ENCODE measurements at places on chromosomes 2 and 18.

GRCh38 chr18:33833842-33834241 is 255.8 kb downstream of the ASXL3 start:
- DNase-seq: no peak

DNA sequence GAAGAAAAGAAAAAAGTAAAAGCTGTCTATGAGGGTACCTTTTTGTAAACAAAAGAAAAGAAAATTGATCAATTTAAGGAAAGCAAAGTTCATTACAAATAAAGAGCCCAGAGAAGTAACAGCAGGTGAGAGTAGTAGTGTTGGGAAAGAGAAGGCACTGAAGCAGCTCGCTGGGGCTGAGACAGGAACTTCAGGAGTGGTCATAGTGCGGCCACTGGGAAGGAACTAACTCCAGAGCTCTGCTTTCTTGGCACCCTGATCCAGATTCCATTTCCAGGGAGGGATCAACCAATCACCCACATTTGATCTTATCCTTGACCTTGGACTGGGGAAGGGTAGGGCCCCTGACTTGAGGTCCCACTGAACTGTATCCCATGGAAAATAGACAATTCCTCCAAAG is 617.6 kb downstream of the CPS1 start:
- DNase-seq: no peak

DNA sequence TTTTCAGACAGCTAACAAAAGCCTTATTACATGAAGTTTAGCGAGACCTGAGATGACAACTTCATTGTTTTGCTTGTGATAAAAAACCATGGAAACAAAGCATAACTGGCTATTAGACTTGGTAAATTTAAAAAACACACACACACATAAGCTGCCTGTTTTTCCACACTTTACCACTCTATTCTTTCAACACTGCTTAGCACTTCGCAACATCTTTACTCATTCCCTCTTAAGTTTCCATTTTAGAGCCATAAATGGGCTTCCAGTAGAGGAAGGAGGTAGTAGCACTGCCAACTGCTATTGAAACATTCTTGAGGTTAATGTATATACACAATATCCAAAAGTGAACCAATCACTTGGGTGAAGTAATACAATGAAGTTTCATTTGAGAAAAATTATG is 54.1 kb downstream of the BAZ2B start:
- no peak for DNase-seq

GRCh38 chr2:11571170-11571569 is 37.3 kb downstream of the GREB1 start:
- DNase-seq: no peak

- no peak for DNase-seq
Observed at GRCh38 chr2:187478719-187479118, 30.7 kb upstream of the CALCRL start.

- no peak for DNase-seq
Observed at GRCh38 chr2:215377283-215377682, 58.6 kb downstream of the FN1 start.

GRCh38 chr2:181648478-181649155 is 8.3 kb downstream of the CERKL start:
- DNase-seq: no peak

DNA sequence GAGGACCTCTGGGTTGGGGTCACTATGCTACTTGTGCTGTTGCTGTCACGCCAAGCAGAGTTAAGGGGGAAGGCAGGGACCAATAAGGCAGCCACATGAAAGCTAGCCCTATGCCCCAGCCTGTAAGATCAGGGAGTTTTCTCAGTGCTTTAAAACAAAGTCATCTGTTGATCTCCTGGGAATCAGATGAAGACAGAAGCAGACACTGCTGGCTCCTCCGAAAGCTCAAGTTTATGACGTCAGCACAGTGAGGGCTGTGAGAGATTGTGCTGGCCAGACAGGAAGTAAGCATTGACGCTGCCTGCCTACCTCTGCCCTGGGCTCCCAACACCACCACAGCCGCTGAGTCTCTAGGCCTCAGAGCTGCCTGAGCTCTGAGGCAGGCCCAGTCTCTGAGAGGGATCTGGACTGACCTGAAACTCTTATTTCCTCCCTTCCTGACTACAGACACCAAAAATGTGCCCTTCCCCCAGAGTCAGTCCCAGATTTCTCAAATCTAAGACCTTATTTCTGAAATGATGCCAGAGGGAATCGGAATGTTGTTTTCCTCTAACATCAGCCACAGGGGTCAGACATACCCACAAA is 118.1 kb upstream of the EPAS1 start:
- peak; percentile 19 for DNase-seq

GRCh38 chr18:60898111-60898510 is 435.1 kb upstream of the CDH20 start:
- no peak for DNase-seq

- no peak for DNase-seq
Observed at GRCh38 chr2:205405194-205405593, 277.1 kb upstream of the NRP2 start.

DNA sequence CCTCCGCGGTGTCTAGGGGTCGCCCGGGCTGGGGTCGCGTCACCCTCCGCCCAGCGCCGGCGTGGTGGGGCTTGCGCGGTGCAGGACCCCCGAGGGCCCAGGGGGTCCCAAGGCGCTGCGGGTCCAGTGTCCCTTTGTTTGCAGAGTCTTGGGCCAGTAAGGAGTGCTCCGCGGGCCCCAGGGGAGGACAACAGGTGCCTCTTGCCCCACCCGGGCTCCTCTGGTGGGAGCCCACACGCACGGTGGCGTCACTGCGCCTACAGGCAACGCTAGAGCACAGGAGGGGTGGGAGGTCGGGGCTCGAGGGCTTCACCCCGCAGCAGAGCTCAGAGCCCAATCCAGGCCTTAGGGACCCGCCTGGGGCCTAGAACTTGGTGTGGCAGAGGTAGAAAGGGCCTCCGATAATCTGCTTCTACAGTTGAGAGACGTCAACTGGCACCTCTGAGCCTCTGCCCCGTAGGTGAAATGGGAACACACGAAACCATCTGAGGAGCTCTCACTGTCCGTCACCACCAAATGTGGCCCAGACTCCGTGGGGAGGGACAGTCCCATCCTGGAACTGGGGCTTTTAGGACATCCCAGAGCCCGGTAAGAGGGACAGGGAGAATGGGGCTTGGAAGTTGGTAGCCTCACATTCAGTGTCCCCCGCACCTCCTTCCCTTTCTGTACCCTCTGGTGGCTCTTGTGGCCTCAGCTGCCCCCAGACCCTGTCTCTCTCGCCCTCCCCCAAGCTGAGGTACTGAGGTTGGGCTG is 1.4 kb downstream of the ARID5A start:
- DNase-seq: peak; percentile 58

DNA sequence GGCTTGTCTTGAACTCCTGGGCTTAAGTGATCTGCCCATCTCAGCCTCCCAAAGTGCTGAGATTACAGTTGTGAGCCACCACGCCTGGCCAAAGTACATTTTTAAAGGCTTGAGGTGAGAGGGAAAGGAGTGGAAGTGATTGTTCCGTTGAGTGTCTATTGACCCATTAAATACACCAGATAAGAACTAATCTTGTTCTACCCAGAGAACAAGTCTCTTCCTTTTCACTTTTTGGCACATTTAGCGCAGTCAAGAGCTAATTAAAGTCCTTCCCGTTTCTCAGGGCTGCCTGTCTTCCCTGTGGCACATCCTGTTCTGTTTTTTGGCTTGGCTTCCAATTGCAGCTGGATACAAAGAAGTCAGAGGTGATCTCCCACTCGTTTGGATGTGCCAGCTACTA is 172.3 kb downstream of the ALPK2 start:
- DNase-seq: no peak

DNA sequence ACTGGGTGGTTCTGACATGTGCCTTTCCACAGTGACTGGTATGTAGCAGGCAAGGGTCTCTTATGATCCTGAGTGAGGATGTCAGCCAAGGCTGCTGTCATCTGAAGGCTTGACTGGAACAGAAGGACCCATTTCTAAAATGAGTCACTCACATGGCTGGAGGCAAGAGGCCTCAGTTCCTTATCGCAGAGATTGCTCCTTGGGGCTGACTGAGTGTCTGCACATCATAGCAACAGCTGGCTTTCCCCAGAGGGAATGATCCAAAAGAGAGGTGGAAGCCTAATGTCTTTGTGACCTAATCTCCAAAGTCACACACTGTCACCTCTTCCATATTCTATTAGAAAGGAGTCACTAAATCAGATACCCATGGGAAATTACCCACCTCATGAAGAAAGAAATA is 114.0 kb downstream of the NEDD4L start:
- no peak for DNase-seq

GRCh38 chr2:180962727-180963314 is 17.6 kb upstream of the UBE2E3 start:
- DNase-seq: no peak

GRCh38 chr2:226312155-226312554 is 487.5 kb downstream of the IRS1 start:
- no peak for DNase-seq

DNA sequence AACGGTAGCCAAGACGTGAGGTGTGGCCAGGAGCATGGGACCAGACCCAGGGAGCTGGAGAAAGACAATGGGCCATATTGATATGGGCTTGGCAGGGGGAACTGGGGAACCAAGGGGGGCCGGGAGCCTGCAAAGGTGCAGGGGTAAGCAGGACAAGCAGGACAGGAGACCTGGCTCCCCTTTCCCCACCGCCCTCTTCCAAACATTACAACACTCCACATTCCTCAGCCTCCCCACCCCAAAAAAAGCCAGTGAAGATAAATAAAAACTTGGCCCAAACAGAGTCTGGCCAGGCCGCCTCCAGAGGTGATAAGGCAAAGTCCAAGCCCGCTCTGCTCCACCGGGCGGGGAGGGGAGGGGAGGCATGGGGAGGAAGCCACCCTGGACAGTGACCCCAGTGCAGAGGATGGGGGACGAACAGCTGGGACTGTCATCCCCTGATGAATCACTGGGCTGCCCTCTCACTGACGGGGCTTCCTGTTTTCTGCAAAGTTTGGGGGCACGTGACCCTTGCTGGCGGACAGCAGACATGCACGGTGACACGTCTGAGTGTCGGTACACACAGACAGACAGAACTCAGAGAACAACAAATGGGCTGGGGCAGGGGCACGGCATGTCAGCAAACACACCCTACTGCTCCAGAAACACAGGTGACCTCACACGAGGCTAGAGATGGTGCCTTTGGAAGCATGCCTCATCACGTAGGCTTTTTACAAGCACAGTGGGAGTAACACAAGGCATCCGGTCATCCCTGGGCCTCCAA is 100.2 kb downstream of the TNS1 start:
- DNase-seq: no peak

- no peak for DNase-seq
Observed at GRCh38 chr18:61398961-61399705, 65.9 kb downstream of the CDH20 start.

- DNase-seq: peak; percentile 6
Observed at GRCh38 chr2:54081574-54081973, 33.8 kb upstream of the ACYP2 start.

- DNase-seq: no peak
Observed at GRCh38 chr2:228503731-228504130, 322.2 kb upstream of the SPHKAP start.

DNA sequence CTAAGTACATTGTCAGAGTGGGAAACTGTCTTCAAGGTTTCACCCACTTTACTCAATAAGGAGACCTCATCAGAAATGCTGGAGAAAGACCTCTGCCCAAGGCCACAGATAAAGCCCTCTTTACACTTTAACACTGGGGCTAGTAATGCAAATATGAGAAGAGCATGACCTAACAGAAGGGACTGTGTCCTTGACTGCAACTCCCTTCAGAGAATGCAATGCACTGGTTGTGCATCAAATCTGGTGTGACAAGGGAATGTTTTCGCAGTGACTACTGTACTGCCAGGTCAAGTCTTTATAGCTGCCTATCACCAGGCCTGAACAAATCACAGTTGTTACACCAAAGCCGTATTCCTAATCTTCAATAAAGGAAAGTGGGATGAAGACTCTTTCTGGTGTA is 28.6 kb downstream of the CDH19 start:
- no peak for DNase-seq

DNA sequence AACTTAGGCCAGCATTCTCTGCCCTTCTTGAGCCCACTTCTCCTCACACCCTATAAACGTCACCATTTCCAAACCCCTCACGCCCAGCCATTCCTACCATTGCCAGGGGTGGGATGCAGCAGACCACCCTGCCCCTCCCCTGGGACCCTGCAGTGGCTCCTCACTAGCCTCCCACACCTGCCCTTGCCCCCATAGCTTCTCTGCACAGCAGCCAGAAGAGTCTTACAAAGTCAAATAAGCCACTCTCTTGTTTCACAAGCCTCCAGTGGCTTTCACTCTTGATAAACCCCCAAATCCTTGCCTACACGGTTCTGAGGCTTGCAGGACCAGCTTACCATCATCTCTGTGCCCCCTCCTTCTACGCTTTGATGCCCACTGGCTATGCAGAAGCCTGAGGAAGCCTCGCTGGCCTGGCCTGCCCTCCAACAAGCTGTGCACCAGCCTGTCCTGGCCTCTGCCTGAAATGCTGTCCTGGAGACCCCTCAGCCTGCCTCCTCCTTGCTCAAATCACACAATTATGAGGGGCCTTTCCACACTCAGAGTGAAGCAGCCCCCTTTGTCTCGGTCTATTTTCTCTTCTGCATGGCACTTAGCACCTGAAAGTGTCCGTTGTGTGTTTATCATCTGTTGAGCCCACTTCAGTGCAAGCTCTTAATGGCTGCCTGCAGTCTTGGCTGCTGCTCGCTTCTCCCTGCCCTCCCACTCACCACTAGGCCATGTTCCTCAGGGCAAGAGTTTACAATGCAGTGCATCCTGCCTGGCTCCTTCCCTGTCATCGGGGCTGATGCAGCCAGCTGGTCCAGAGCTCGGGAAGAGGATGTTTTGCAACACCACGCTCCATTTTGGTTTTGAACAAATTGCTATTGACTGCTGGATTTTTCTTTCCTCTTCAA is 82.6 kb upstream of the RGPD5 start:
- DNase-seq: no peak

GRCh38 chr18:64132871-64133270 is 16.0 kb downstream of the LINC00305 start:
- no peak for DNase-seq

DNA sequence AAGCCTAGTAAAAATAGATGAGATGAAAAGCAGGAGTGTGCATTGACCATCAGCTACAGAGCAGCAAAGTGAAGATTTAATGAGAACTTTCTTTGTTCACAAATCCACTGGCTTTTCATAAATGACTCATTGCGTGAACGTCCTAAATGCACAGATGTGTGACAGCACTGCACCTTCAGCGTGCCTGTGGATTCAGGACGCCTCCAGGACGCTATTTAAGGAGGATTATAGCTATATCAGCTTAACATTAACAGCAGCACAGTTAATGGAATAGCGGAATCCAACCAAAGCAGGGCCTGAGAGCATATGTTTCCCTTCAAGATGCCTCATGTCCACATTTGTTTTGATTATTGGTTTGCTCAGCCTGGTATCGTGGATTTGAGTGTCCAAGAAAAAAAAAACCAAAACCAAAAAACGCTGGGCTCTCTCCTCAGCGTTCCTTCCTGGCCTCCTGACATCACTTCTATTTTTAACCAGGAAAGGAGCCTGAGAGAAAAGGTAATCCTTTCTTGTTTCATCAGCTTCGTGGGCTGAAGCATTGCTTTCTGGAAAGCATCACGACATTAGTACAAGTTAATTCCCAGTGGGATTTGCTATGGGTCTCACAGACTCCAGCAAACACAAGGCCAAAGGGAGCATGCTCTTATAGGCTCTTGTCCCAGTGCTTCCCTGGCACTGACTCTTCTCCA is 447.0 kb upstream of the SMIM21 start:
- DNase-seq: no peak

GRCh38 chr2:120879431-120880295 is 144.0 kb downstream of the GLI2 start:
- DNase-seq: no peak

Measured in stimulated activated CD4-positive, alpha-beta T cell treated with anti-CD3 and anti-CD28 coated beads, Interleukin-4, amount 100 ng/mL, for 1 hour (primary cell).